ENCODE measurements at places on chromosomes 3 and 15.

- H3K36me3 ChIP-seq: no peaks in the 10 kb centered on the region
- no peak for DNase-seq
- no peaks in the 10 kb centered on the region for H3K4me1 ChIP-seq
- no peak overlapping the region for H3K27ac ChIP-seq
- no peak overlapping the region for H3K4me3 ChIP-seq
Measured at GRCh38 chr3:160078533-160078932, 89.9 kb downstream of the IL12A start.

DNA sequence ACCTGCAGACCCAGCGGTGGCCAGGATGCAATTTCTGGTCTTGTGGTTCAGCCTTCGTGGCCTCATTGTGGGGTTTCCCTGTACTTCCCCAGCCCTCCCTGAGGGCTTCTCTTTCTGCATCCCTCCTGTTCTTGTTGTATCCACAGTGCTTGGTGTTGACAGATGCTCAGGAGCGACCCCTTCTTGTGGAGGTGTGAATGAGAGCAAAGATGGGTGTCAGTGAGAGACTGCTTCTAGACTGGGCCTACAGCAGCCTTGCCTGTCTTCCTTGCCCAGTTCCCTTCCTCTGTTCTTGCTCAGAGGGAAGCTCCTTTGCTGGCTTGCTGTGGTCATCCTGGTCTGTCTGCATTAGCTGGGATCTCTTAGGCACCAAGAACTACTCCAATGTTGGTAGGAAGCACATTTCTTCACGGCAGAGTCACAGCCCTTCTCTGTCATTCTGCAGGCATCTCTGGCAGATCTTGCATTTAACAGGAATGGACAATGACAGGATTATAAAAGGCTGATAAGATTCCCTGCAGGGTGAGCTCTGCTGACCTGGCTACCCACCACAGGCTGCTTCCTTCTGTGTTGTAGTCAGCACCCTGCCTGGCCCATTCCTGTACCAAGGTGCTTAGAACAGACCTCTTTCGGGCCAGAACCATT lies 317.8 kb upstream of the C2CD4B start:
- no peak overlapping the region for H3K27ac ChIP-seq
- H3K27me3 ChIP-seq: no peaks in the 10 kb centered on the region
- no peaks in the 10 kb centered on the region for H3K36me3 ChIP-seq
- no peak for DNase-seq
- no peak overlapping the region for H3K4me3 ChIP-seq
- H3K4me1 ChIP-seq: no peaks in the 10 kb centered on the region

DNA sequence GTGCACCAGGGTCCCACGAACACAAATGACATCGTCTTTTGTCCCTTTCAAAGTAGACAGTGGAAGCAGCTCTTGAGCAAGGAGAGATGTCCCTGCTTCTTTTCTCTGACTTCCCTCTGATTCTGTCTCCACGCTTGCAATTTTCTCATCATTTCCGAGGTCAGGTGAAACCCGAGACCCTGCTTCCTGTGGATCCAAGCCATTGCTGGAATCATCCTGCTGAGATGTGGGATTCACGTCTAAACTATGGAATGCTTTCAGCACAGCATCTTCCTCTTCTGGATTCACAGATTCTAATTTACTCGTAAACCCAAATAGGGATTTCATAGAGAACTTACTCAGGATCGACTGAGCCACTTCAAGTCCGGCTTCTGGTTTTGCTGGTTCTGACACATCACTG lies 127.1 kb downstream of the FMN1 start:
- no peaks in the 10 kb centered on the region for H3K4me1 ChIP-seq
- no peaks in the 10 kb centered on the region for H3K36me3 ChIP-seq
- no peak overlapping the region for H3K4me3 ChIP-seq
- H3K27me3 ChIP-seq: no peaks in the 10 kb centered on the region
- no peak overlapping the region for H3K27ac ChIP-seq

DNA sequence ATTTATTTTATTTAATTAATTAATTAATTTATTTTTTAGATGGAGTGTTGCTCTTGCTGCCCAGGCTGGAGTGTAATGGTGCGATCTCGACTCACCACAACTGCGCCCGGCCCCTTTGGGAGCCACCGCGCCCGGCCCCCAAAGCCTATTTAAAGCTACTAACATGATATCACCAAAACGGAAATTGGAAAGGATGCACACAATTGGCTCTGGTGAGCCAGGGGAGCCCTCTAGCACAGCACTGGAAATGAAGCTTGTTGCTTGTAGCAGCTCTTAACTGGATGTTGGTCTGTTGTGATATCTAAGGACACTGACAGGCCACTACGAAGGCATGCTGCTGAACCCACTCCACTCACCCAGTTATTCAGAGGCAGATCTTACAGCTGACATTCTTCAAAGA lies 104.5 kb downstream of the IGF2BP2 start:
- no peak overlapping the region for H3K4me3 ChIP-seq
- H3K36me3 ChIP-seq: no peaks in the 10 kb centered on the region
- no peak for DNase-seq
- no peaks in the 10 kb centered on the region for H3K27me3 ChIP-seq
- H3K27ac ChIP-seq: no peak overlapping the region

DNA sequence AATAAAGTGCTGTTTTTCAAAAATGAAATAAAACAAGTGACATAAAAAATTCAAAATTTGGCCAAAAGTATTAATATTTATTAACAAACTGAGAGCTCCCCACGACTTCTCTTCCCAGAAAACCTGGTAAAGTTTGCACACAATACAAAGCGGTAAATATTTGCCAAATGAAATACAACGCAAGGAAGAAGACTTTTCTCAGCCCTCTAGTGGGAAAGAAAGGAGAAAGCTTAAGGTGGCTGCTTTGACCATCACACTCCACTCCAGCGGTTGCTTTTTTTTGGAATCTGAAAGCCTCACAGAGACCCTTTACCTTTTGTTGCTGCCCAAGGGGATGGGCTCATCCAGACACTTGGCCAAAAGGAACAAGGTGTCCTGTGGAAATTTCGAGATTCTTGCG lies 1.1 kb upstream of the GK5 start:
- H3K36me3 ChIP-seq: no peaks in the 10 kb centered on the region
- no peak for DNase-seq
- no peak overlapping the region for H3K27ac ChIP-seq
- H3K4me3 ChIP-seq: no peak overlapping the region
- H3K4me1 ChIP-seq: peaks cover 6% of the 10 kb centered on the region
- H3K27me3 ChIP-seq: no peaks in the 10 kb centered on the region

DNA sequence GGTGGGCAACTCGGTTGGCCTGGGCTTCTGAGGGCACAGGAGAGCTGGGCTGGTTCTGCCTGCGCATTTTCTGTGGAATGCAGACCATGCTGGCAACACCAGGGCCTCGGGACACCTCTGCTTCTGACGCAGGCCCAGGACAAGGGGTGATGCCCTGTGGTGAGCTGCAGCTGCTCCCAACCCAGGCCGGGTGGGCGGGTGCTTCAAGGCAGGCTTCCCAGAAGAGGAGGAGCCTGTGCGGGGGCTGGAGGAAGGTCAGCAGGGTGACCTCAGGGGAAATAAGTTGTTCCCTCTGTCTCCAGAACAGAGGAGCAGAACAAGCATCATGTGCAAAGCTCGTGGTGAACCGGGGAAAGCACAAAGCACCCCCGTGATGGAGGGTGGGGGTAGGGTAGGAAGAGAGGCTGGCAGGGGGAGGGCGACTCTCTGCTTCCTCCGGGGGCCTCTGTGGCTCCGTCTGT lies 11.0 kb upstream of the PLXNA1 start:
- H3K4me1 ChIP-seq: no peaks in the 10 kb centered on the region
- no peak overlapping the region for H3K4me3 ChIP-seq
- no peak overlapping the region for H3K27ac ChIP-seq
- H3K27me3 ChIP-seq: no peaks in the 10 kb centered on the region
- DNase-seq: no peak

DNA sequence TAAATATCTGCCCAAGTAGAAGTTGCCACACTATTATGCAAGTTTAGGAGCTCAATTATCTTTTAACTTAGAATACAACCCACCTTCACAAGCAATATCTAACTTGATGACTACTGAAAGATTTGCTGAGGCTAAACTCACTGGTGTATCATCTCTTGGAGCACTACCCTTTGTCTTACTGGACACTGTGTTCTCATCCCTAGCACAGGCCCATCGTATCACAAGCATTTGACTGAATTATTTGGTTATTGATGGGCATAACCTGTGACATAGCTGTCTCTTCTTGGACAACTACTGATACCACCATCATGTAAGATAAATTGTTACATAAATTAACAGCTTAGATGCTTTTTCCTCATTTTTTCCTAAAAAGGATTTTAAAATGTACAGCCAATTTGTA lies 216.2 kb upstream of the THBS1 start:
- H3K27ac ChIP-seq: no peak overlapping the region
- H3K4me1 ChIP-seq: no peaks in the 10 kb centered on the region
- no peaks in the 10 kb centered on the region for H3K27me3 ChIP-seq
- DNase-seq: no peak
- H3K36me3 ChIP-seq: no peaks in the 10 kb centered on the region
